ENCODE measurements at places on chromosomes 7 and 10. TPM values are rescaled to one million over a fixed set of nuclear protein-coding genes. Genes with fewer than 3 reads are reported as not detected.

The NEUROG3 gene
- not detected for total RNA-seq

The LRRC18 gene
- not detected for total RNA-seq

The LIPM gene
- not detected for total RNA-seq

DNA sequence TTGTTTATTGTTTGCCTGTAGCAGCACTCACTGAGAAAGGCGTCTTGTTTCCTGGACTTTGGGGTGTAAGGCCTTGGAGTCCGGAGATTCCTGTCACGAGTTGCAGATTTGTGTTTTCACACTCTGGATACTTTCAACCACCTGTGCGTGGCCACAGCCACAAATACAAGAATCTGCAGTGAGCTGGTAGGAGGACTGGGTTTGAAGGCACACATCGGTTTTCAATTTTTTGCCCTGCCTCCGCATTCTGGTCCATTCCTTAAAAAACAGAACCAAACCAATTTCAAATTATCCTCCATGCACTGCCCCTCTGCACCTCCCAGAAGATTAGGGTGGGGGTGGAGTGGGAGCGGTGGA, 619 bp downstream of the EXOC4 start:
- peak; percentile 27 for DNase-seq

DNA sequence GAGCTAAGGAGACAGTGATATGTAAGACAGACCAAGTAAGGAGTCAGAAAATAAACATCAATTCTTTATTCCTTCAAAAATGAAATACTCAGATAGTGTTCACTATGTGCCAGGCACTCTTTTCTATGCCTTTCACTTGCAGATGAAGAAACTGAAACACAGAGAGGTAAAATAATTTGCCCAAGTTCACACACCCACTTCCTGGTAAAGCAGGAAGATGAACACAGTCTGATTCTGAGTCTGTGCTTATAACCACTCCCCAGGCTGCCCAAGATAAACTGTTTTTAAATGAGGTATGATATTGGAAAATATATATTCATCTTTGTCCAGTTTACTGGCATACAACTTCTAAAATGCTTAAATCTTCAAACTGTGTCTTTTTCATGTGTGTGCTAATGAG, 294.4 kb upstream of the NPVF start:
- no peak for DNase-seq

- DNase-seq, result no peak
These were observed 48.9 kb upstream of the ENO4 start for GRCh38 chr10:116800286-116800929.

DNA sequence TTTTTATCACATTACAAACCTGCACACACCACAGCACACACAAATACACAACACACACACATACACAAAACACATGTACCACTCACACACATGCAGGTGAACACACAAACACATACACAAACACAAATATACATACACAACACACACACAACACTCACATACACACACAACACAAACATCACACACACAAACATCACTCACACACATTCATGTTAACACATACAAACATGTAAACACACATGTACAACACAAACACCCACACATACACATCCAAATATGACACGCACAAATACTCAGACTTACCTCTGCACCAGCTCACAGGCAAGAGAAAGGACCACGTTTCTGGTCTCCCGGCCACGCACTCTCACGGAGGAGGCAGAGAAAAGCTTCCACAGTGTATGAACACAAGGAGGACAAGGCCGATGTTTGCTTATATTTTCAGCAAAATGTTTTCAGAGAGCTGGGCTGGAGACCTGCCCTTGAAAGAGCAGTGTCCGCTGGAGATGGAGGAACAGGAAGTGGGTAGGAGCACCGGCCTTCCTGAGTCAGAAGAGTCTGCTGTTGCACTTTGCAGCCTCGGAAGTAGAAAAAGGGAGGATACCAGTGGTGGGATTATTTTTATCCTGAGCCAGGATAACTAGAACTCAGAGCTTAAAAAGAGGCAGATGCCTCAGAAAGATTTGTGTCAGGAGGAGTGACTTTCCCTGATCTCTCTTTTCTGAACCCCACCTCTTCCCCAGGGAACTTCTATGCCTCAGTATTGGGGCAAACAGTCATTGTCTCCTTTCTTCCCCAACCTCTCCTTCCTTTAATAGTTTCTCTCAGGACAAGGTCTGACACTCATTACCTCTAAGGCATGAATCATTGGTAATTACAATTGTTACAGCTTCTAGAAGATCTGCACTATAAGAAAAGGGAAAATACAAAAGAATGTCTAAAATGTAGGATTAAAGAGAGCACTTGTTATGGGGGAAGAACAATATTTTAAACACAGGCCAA, at the start of gene GIMAP6:
TSS of gene GIMAP6 (minus strand) at position 520 of the 999 bp plus-strand sequence. CDS start 2,243 bp downstream, outside the sequence.
- peak; percentile 72 for DNase-seq

DNA sequence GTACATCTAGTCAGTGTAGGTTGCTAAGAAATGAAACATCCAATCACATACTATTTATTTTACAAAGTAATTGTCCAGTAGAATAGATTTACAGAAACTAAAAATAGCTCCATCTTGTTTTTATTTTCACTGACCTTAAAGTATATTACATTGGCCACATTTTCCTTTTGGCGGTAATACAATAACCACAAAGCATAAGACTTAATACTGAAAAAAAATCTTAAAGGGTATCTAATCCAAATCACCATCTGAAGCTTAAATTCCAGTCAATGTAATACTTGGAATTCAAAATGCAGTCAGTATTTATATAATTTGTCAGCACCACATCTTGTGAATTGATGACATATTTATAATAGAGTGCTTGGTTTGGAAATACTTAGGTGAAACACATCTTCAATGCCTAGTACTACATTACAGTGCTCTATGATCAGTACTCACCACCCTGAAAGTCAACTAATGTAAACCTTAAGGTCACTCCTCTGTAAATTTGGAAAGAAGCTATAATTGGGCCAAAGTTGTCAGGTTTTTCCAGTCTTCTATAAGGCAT, 8.9 kb downstream of the ANKMY2 start:
- no peak for DNase-seq

GRCh38 chr7:121105262-121105661, 116.8 kb downstream of the CPED1 start:
- DNase-seq, result no peak
